ENCODE measurements at places on chromosomes 12 and 14.

DNA sequence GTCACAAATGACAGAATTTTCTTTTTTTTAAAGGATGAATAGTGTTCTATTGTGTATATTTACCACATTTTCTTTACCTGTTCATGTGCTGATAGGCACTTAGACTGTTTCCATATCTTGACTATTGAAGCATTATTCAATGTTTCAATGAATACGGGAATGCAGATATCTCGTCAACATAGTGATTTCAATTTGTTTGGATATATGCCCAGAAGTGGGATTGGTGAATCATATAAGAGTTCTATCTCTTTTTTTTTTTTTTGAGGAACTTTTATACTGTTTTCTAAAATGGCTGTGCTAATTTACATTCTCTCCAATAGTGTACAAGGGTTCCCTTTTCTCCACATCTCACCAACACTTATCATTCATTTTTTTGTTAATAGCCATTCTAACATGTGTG, 97.9 kb upstream of the FAR2 start:
- no peak for DNase-seq

DNA sequence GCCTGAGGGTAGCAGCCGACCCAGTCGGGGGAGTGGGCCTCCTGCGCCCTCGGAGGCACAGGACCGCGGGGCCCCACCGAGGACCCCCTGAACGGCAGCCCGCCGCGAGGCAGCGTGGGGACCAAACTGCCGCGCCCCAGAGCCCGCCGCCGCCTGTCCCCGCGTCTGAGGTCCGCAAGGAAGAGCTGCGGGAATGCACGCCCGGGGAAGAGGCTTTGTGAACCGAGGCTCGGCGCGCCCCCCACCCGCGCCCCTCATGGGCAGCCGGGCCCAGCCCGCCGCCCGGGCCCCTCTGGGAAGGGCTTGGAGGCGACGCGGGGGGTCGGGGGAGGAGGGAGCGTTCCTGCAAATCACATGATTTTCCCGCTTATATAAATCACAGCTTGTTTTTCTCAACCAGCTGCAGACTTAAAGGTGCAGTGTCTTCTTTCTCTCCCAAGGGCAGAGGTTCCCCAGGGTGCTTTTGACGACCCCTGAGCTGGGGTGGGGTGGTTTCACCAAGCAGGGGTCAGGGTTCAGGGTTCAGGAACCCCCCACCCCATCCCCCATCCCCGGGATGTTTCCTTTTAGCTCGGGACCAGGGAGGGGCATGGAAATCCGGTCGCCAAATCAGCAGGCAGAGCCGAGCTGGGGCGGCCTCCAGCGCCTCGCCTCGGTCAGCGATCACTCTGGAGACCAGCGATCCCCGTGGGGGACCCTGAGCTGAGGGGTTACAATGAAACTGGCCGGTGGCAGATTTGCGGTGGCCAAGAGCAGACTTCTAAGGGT, 44.7 kb upstream of the ATP23 start:
- DNase-seq = peak; percentile 10

GRCh38 chr12:56081393-56082347, 1.7 kb downstream of the ERBB3 start:
- no peak for DNase-seq

DNA sequence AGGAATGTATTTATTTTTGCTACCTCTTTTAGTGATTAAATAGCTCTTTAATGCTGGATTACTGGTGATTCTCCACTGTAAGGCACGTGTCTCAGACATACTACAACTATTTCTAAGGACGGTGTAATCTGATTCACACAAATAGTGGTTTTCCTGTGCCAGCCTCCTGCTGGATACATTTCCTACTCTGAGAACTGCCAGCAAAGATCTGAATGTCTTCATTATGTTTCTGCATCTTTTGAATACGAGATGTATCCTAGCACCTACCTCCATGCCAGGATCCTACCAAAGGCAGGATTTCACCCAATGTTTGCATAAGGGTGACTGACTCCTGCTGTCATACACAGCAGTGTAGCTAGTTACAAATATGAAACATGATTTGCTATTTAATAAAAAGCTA, 120.6 kb downstream of the PRICKLE1 start:
- no peak for DNase-seq

DNA sequence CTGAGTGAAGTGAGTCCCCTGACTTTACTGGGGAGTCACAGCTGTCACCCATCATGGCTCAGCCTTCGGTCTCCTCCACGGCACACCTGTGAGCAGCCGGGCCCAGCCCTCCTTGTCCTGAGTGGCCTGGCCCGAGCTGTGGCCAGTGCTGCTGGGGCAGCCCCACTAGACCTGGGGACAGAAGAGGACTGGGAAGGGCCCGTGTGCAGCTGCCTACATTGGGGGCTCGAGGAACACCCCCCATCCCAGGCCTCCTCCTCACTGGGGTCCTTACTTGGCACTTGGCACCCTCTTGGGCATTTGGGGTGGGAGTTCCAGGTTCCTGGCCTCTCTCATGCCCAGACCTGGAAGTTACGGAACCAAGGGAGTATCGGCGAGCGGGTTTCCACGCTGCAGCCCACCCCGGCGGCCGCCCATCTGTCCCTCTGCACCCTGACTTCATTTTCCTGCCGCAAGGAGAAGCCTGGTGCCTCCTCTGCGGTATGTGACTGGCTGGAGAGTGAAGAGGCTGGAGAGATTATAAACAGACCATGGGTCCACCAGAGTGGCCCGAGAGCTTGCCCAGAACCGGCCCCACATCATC, 179.7 kb downstream of the KIF26A start:
- DNase-seq = no peak

GRCh38 chr12:43271659-43272058, 280.3 kb downstream of the ADAMTS20 start:
- no peak for DNase-seq

DNA sequence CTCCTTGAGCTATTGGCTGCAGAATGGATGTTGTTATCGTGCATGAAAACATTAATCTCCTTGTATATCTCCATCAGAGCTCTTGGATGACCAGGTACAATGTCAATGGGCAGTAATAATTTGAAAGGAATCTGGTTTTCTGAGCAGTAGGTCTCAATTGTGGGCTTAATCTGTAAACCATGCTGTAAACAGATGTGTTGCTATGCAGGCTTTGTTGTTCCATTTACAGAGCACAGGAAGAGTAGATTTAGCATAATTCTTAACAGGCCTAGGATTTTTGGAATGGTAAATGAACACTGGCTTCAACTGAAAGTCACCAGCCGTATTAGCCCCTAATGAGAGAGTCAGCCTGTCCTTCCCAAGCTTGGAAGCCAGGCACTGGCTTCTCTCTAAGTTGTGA, 50.4 kb downstream of the ATG14 start:
- DNase-seq = no peak

GRCh38 chr12:85575120-85576096, 260.8 kb downstream of the RASSF9 start:
- no peak for DNase-seq

DNA sequence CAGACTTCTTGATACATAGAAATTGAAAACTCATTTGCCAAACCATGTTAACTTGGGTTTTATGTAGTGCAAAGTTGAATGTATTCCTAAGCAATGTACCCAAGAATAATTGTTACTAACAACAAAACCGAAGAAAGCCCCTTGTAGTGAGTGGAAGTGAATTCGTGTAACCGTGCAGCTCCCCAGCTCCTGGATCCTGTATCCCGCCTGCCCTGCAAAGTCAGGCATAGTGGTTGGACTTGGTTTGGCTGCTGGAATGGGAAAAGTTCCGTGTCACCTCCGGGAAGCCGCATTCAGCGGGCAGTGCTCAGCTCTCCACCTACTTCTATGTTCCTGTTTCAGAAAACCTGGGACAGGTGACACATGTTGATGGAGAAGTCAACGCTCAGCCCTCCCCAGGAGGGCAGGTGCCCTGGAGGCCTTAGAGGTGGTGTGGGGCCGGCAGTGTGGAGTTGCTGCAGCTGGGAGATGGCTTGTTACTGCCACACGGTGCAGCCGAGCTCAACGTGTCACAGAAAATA, 29.2 kb upstream of the C14orf180 start:
- no peak for DNase-seq

DNA sequence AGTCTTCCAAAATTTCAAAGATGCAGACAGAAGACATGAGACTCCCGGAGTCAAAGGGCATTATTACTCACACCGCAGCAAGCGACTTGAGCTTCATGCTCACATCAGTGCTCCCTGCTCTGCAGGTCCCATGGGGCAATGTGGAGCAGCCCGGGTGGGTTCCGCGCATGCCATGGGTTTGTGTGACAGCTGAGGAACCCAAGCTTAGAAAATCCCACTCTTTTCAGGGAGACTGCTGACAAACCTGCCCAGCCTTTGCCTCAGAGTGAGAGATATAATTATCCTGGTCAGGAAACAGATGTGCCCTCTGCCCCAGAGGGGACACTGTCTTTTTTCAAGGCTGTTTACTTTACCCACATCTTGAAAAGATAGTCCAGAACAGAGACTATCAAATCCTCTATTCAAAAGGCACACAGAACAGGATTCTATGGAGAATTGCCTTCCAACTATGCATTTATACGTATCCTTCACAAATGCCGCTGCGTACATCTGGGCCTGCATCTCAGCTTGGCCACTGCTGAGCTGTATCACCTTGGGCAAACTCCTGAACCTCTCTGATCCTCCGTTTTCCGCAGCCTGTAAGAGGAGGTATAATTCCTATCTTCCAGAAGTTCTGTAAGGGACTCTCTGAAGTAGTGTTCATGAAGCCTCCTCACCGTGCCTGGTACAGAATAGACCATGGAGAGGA, 16.0 kb downstream of the C14orf132 start:
- DNase-seq = no peak

GRCh38 chr12:16310934-16311333, 33.4 kb upstream of the SLC15A5 start:
- DNase-seq = no peak

DNA sequence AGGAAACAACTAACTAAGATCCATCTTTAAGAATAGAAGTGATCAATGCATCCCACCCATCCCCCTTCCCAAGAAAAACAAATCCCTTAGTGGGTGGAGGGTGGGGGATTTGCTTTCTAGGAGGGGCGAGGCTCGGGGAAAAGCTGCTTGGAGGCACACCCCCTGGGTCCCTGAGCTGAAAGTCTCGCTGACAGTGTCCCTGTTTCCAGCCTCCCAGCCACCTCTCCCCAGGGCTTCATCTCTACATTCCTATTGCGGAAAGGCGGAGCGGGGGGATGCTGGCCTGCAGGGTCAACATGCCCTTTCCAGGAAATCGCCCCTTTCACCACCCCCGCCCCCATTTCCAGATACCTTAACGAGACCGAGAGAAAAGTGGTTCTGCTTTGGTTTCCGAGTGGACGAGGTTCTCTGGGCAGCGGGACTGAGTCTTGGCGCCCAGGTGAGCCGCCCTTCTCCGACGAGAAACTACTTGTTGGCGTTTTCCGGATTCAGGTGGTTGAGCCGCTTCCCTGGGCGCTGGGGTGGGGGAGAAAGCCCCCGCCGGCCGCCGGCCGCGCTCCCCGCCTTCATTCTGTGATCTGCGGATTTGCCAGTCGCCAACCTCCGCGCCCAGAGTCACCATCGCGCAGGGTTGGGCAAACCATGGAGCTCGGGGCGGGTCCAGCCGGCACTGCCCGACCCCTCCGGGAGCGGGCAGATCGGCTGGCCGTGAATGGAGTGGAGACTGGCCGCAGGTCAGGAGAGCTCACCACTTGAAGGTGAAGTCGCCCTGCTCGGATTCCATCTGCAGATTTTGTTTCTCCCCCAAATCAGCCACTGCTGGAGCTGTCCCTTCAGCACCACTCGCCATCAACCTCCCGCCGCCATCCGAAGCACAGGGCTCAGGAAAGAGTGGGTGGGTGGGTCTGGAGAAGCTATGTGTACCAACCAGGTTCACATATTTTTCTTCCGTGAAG, 505 bp downstream of the KCNC2 start:
- DNase-seq = no peak

DNA sequence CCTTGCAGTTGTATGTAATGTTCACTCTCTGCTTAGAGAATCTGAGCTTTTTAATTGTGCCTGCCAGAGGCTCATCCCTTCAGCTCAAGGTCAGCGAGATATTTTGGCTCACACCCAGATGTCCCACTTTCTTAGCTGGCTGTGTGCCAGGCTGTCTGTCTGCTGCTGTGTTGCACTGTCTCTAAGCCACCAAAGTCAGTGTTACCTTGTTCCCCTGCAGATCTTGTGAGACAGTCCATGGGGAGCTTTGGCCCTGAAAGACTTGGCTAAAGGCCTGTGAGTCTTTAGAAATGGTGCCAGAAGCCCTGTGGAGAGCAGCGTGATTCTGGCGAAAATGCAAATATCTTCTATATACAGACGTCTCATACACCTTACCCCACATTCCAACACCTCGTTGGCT, 293.7 kb downstream of the TTC6 start:
- no peak for DNase-seq

- no peak for DNase-seq
These were observed 585.4 kb downstream of the ALG10 start for GRCh38 chr12:34607520-34608195.

DNA sequence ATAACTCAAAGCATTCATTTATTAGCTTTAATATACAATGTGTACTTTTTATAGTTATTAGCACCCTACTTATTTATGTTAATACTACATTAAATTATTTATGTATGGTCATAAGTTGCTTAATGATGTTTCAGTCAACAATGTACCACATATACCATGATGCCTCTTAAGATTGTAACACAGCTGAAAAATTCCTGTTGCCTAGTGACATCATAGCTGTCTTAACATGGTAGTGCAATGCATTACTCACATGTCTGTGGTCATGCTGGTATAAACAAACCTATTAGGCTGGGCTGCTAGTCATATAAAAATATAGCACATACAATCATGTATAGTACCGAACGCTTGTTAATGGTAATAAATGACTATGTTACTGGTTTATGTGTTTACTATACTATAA, 120.4 kb downstream of the ANO6 start:
- no peak for DNase-seq

- DNase-seq = no peak
These were observed 10.6 kb downstream of the FNTB start for GRCh38 chr14:64997108-64997794.

DNA sequence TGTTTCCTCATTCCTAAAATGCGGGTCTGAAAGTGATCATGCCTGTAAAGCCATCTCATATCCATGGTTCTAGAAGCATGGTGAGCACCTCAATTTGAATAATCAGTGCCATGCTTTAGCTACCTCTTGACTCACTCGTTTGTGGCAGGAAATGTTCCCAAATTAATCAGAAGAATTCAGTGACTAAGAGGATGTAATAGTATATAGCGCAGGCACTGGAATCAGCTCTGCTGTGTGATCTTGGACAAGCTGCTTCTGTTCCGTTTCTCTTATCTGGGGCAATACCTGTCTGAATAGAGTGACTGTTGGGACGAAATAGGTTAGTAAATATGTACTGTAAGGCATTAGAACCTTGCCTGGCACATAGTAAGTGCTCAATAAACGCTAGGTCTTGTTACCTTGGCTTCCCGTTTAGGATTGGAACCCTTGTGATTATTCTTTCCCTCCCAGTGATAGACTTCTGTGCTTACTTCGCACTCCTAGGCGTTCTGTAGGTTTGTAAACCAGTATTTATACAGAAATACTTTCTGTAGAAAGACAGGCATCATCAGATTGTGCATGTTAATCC, 820 bp upstream of the SMAGP start:
- no peak for DNase-seq
